ENCODE measurements at places on chromosomes 7 and 10. TPM values are rescaled to one million over a fixed set of nuclear protein-coding genes. Genes with fewer than 3 reads are reported as not detected.

NEUROG3 gene
- not detected for polyA plus RNA-seq

GIMAP4 gene
- 13.3 TPM for polyA plus RNA-seq

IGF2BP3 gene
- 17.8 TPM for polyA plus RNA-seq

ANKRD30A gene
- polyA plus RNA-seq, result 1.2 TPM

KCND2 gene
- 3.8 TPM for polyA plus RNA-seq

CACNA2D1 gene
- polyA plus RNA-seq, result 5.4 TPM

MYL10 gene
- not detected for polyA plus RNA-seq

MBL2 gene
- 0.08 TPM for polyA plus RNA-seq

THSD7A gene
- 1.6 TPM for polyA plus RNA-seq

NOS3 gene
- 19.5 TPM for polyA plus RNA-seq

MLXIPL gene
- polyA plus RNA-seq, result 34.2 TPM

ALOX5 gene
- polyA plus RNA-seq, result 11.4 TPM

HOXA5 gene
- 7.6 TPM for polyA plus RNA-seq

AFAP1L2 gene
- polyA plus RNA-seq, result 7.4 TPM
